ENCODE measurements at places on chromosomes 16 and 17. TPM values are rescaled to one million over a fixed set of nuclear protein-coding genes. Genes with fewer than 3 reads are reported as not detected.

FOXN1 gene
- not detected for polyA plus RNA-seq

CACNG4 gene
- not detected for polyA plus RNA-seq

AMFR gene
- polyA plus RNA-seq: 75.9 TPM

RND2 gene
- polyA plus RNA-seq: 0.54 TPM

TCAP gene
- 0.05 TPM for polyA plus RNA-seq

DNA sequence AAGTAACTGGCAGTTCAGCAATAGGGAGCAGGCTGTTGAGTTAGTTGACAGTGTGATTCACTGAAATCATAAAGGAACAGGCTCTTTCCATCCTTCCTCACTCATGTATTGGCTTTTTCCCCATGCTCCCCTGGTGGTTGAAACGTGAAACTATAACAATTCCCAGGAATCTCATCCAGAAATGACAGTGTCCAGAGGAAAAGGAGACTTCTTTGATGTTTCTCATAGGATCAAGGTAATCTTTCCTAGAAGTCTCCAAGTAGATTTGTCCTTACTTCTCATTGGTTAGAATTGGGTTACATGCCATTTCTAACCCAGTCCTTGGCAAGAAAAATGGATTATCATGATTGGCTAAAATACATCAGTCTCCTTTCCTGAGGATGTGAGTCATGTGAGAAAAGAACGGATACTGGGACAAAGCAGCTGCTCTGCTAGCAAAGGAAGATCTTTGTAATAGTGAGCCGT is 14.4 kb downstream of the TTC19 start:
- H3K36me3 ChIP-seq: peaks cover 2% of the 10 kb centered on the region
- peak; percentile 86 for DNase-seq
- H3K27me3 ChIP-seq: no peaks in the 10 kb centered on the region
- peak overlapping the region; percentile 37 for H3K27ac ChIP-seq
- H3K4me1 ChIP-seq: peaks cover 7% of the 10 kb centered on the region
- no peak overlapping the region for H3K4me3 ChIP-seq

GRCh38 chr16:75289189-75289588 is 37.8 kb upstream of the BCAR1 start:
- DNase-seq: peak; percentile 24
- H3K4me3 ChIP-seq: no peak overlapping the region
- peaks cover 1% of the 10 kb centered on the region for H3K36me3 ChIP-seq
- no peaks in the 10 kb centered on the region for H3K4me1 ChIP-seq
- no peaks in the 10 kb centered on the region for H3K27me3 ChIP-seq
- H3K27ac ChIP-seq: no peak overlapping the region

DNA sequence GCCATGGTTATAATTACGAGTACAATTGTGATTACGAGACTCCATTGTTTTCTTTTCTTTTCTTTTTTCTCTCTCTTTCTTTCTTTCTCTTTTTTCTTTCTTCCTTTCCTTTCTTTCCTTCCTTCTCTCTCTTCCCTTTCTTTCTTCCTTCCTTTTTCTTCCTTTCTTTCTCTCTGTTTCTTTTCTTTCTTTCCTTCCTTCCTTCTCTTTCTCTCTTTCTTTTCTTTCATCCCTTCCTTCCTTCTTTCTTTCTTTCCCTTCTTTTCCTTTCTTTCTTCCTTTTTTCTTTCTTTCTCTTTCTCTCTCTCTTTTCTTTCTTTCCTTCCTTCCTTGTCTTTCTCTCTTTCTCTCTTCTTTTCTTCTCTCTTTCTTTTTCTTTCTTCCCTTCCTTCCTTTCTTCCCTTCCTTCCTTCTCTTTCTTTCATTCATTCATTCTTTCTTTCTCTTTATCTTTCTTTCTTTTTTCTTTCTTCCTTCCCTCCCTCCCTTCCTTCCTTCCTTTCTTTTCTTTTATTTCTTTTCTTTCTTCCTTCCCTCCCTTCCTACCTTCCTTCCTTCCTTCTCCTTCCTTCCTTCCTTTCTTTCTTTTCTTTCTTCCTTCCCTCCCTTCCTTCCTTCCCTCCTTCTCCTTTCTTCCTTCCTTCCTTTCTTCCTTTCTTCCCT is 14.1 kb upstream of the NTN1 start:
- no peak for DNase-seq
- no peak overlapping the region for H3K27ac ChIP-seq
- H3K4me1 ChIP-seq: no peaks in the 10 kb centered on the region

- no peak overlapping the region for H3K4me3 ChIP-seq
- no peaks in the 10 kb centered on the region for H3K27me3 ChIP-seq
- H3K27ac ChIP-seq: no peak overlapping the region
- no peaks in the 10 kb centered on the region for H3K4me1 ChIP-seq
- no peak for DNase-seq
Observed at GRCh38 chr17:39543664-39544063, 64.1 kb downstream of the NEUROD2 start.

- no peak overlapping the region for H3K27ac ChIP-seq
- H3K4me1 ChIP-seq: peaks cover 6% of the 10 kb centered on the region
- DNase-seq: no peak
- H3K27me3 ChIP-seq: no peaks in the 10 kb centered on the region
- no peak overlapping the region for H3K4me3 ChIP-seq
- no peaks in the 10 kb centered on the region for H3K36me3 ChIP-seq
Observed at GRCh38 chr16:67470359-67470758, 10.6 kb downstream of the ATP6V0D1 start.

- peaks cover 17% of the 10 kb centered on the region for H3K4me1 ChIP-seq
- H3K36me3 ChIP-seq: no peaks in the 10 kb centered on the region
- peak; percentile 25 for DNase-seq
- H3K4me3 ChIP-seq: no peak overlapping the region
- H3K27me3 ChIP-seq: no peaks in the 10 kb centered on the region
Observed at GRCh38 chr17:68910251-68910705, 44.9 kb downstream of the ABCA8 start.

DNA sequence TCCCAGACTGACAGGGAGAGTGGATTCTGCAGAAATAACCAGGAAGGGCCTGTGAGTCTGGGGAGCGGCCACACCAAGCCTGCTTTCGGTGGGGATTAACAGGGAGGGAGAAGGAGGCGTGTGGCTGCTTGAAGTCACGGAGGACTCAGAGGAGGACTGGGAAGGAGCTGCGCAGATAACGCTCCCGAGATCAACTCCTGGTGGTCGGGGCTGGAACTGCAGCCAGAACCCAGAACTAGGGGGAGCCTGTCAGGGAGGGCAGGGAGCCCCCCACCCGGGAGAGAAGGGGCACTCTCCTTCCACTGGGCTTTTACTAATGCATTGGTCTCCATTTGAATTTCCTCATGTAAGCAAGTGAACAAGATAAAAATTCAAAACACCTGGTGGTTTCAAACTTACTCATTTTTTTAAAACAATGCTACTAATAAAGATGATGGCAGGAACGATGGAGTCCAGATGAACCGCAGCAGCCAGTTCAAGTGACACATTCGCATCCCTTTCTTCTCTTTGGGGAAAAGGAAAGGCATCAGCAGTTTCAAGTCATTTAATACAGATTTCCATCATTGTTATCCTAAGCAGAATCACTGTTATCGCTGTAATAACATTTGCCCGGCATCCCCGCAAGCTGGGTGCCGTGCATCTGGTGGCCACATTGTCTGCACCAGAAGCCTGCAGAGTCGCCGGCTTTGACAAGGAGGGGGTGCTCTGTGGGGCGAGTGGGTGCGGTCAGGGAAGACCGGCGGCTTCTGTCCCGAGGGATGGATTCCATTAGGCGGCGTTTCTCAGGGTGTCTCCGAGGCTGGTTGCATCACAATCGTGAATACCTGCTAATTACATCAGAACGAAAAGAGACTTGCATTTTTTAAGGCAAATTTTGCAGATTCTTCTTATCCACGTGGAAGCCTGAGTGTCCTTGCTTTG is 183.0 kb downstream of the FOXL1 start:
- no peak overlapping the region for H3K27ac ChIP-seq
- H3K36me3 ChIP-seq: no peaks in the 10 kb centered on the region
- peak overlapping the region; percentile 47 for H3K4me3 ChIP-seq
- DNase-seq: peak; percentile 73
- H3K27me3 ChIP-seq: peaks cover 8% of the 10 kb centered on the region

DNA sequence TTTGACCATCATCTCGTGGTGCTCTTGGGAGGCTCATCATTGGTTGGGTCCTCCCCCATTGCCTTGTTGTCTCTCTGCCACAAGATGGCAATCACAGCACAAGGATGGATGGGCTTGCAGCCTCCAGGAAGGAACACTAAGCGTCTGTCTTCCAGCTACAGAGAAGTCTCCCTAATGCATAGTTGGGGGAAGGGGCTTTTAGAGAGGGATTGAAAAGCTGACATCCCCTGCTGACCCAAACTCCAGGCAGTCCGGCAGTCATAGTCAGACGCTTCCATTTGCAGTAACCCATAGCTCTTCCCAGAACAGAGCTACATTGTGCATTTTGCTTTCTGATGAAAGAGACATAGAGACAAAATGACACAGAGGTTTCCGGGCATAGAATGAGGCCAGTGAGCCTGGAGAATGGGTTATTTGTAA is 111.4 kb downstream of the UTP18 start:
- peak; percentile 21 for DNase-seq
- no peaks in the 10 kb centered on the region for H3K4me1 ChIP-seq
- H3K27ac ChIP-seq: no peak overlapping the region
- H3K36me3 ChIP-seq: no peaks in the 10 kb centered on the region
- no peak overlapping the region for H3K4me3 ChIP-seq

- H3K4me1 ChIP-seq: peaks cover 4% of the 10 kb centered on the region
- no peaks in the 10 kb centered on the region for H3K27me3 ChIP-seq
- DNase-seq: no peak
- no peak overlapping the region for H3K27ac ChIP-seq
- H3K4me3 ChIP-seq: no peak overlapping the region
Observed at GRCh38 chr16:4879049-4879448, 31.8 kb downstream of the UBN1 start.
